Activated naive CD8-positive, alpha-beta T cell treated with anti-CD3 and anti-CD28 coated beads for 36 hours (primary cell): ENCODE measurements at places on chromosomes 2 and 18. TPM values are rescaled to one million over a fixed set of nuclear protein-coding genes. Genes with fewer than 3 reads are reported as not detected.

GRCh38 chr2:216195565-216196029 is 86.4 kb downstream of the XRCC5 start:
- DNase-seq, result no peak

DNA sequence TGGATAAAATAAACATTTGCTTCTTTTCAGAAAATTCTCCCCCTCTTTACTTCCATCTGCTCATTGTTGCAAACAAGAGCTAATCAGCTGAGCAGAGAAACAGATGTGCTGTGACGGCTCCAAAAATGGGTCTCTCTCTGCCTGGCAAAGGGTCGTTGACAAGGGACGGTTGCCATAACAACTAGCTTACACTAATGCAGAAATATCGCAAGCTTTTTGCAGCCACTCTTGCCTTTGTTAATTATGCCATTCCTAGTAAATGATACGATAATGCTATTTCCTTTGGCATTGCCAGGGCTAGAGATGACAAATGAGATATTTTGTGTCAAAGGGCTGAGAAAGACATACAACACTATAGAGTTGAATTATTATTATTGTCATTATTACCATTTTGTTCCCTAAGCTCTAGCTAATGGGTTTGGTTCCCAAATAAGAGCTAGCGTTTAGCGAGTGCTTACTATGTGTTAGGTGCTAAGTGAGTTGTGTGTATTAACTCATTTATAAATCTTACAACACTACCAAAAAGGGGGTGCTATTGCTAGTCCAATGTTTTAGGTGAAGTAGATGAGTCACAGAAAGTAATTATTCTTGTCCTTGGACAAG is 46.8 kb downstream of the MYO3B start:
- no peak for DNase-seq

DNA sequence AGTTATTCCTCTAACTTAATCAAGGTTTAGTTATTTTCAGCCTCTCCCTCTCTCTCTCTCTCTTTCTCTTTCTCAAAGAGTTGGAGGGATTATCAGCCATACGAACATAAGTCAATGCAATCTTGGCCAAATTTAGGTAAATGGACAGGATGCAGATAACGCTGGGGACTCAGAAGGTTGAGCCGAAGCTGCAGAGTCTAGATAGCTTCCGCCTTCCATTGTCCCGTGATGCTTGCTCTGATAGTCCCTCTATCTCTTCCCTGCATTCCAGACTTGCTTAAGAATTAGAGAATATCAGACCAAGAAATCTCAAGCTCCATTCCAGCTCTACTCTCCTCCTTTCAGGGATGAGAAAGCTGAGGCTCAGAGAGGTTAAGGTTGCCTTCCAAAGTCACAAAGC is 502.8 kb upstream of the TNP1 start:
- DNase-seq, result no peak

- DNase-seq, result no peak
Measured at GRCh38 chr2:48915227-48915626, 159.7 kb upstream of the LHCGR start.

The ANKRD30BL gene
- total RNA-seq, result 0.29 TPM

DNA sequence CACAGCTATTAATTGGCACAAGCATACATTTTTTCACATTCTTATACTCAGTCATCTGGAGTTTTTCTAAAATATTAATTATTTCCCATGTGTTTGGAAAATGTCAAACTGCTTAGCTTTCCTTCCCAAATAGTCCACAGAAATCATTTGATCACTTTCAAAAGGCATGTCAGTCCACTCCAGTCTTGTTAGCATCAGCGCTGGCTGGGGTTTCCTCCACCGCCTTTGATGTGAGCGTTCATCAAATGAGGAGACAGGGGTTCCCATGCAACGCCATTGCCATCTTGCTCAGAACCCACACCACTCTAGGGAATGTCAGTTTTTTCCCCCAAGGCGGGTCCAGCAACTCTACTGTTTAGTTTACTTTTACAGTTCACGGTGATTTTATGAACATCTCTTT is 13.1 kb upstream of the RAX start:
- DNase-seq, result no peak

The RNF152 gene
- total RNA-seq, result 0.42 TPM

The MAL gene
- total RNA-seq, result 52.9 TPM

The PLCD4 gene
- 0.22 TPM for total RNA-seq

- DNase-seq, result no peak
Measured at GRCh38 chr2:149921911-149922616, 334.5 kb upstream of the MMADHC start.

DNA sequence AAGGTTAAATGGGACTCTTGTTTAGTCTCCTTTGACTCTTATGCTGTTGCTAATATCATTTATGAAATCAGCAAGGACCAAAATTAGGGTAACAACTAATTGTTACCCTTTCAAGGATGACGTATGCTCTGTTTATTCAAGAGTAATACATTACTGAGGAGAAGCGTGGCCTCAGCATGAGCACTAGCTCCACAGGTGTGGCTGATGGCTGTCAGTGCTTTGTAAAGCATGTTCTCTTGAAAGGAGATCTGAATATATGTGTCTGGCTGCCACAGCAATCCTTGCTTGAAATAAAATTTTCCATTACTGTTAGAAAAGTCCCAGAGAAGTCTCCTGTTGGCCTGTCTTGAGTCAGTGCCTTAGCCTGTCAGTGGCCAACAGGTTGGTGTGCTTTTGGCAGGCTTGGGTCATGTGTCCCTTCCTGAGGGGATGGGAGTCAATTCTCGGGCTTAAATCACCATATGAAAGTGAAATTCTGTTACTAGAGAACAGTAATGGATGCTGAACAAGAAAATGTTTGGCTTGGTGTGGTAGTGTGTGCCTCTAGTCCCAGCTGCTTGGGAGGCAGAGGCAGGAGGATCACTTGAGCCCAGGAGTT is 32.7 kb downstream of the ABI2 start:
- no peak for DNase-seq

The PID1 gene
- total RNA-seq, result not detected

GRCh38 chr2:53432936-53433335 is 334.7 kb upstream of the CHAC2 start:
- no peak for DNase-seq
